ENCODE measurements at places on chromosomes 7 and 10.

DNA sequence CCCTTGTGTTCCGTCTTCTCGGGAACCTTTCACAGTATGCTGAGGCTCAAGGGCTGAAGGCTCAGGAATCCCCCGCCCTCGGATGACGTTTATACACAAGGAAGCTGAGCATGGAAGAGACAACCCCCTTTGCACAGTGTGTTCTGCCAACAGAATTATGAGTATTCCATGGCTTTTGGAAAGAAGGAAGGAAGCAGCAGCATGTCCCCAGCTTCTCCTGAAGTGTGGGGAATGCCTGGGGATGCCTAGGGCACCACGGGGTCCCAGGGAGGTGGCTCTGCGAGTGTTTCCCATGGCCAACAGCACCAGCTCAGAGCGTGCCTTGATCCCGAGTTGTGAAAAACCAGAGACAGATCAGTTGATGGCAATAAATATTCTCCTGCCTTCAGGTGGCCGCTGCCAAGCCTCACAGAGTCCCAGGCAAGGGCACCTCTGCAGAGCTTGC is 88.8 kb upstream of the DDC start:
- no peak for DNase-seq

- DNase-seq = no peak
Observed at GRCh38 chr10:121497513-121498470, 100.5 kb downstream of the FGFR2 start.

- no peak for DNase-seq
Observed at GRCh38 chr7:141484907-141485306, 66.3 kb upstream of the AGK start.

DNA sequence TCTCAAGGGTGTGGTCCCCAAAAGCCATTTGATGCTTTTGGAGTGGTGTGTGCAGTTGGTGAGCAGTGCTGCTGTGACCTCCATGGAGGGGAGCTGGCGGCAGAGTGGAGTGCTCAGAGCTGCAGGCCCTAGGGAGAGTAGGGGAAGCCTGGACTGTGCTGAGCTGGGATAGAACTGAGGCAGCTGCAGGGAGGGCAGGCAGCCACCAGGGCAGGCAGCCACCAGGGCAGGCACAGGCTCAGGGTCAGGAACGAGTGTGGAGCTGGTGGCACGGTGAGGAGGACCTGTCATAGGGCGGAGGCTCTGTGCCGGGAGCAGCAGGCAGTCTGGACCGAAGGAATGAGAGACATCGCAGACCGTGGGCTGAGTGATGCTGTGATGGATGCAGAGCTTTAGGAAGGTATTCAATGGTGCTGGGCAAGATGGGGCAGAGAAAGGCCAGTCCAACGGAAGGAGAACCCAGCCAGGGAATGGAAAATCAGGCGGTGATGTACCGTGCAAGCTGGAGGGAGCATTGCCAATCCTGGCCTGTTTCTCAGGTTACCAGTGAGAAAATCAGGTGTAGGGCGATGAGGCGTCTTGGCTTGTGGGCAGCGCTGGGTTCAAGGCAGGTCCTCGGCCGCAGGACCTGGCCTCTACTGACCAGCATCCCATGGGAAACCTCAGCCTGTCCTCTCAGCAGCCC is 152.6 kb downstream of the CAMK1D start:
- DNase-seq = no peak

DNA sequence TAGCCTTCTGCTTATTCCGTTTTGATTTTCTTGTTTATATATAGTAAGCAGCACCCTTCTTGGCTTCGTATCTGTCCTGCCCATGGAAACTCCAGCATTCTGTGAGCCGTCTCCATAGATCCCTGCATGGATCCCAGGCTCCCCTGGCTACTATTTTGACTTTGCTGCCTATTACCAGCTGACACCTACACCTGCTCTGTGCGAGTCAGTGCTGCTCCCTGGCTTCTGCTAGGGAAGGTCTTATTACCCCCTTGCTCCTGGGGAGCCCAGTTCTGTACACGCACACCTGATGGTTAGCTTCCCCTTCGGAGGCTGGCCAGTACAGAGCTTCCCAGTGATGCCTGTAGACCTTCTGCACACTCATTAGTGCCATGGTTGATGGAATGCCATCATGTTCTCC is 35.4 kb downstream of the NACAD start:
- DNase-seq = no peak

DNA sequence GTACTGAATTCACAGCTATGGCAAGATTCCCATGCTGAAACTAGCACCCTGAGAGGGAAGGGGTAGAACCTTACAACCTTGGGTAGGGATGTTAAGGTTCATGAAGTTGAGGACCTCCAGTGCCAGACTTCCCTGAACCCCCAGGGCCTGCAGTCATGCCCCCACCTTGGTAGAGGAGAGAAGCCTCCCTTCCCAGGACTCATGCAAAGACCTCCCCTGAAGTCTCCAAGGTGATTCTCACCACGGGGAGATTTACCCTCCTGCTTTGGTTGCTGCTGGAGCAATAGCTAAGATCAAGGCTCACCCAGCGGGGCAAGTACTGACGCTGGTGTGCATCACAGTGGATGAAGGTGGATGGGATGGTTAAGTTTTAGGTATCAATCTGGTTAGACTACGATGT is 49.1 kb upstream of the PFKP start:
- no peak for DNase-seq

- DNase-seq = no peak
Observed at GRCh38 chr7:28878481-28878880, 79.6 kb downstream of the TRIL start.

DNA sequence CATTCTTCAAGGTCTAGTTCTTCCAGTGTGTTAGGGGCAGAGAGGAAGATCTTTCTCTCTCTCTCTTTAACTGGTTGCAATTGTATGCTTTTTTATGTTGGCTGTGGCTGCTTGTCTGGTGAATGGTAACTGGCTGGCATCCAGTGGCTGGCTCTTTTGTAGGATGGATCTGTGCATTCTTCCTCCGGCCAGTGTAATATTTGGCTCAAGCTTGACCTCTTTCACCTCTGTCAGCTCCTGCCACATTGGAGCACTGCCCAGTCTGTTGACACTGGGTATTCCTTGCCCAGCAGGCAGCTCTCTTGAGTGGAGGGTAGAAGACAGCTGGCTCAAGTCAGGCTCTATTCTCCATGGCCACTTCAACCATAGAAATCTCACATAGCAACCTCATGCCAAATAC is 528.3 kb downstream of the PHTF2 start:
- DNase-seq = no peak

GRCh38 chr10:71525721-71526120 is 129.0 kb downstream of the CDH23 start:
- DNase-seq = no peak

GRCh38 chr10:88116481-88116880 is 253.1 kb downstream of the PTEN start:
- DNase-seq = no peak

GRCh38 chr7:128940494-128941322 is 3.0 kb downstream of the IRF5 start:
- no peak for DNase-seq

DNA sequence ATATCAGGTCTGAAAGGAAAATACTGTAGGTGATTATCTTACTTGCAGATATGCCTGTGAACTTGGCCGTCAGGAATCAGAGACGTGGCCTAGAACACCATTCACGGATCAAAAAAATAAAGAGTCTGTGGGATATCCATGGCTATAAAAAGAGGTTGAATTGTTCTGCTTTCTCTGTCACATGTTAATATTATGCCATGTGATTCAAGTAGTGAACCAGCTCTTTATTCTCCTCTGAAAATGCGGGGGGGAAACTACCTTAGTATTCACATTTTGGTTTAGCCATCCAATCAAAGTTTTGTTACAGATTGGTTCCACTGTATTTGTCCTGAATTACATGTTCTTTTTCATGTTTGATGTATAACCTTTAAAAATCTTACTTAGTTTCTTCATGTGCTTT is 120.5 kb downstream of the CCNY start:
- DNase-seq = no peak

DNA sequence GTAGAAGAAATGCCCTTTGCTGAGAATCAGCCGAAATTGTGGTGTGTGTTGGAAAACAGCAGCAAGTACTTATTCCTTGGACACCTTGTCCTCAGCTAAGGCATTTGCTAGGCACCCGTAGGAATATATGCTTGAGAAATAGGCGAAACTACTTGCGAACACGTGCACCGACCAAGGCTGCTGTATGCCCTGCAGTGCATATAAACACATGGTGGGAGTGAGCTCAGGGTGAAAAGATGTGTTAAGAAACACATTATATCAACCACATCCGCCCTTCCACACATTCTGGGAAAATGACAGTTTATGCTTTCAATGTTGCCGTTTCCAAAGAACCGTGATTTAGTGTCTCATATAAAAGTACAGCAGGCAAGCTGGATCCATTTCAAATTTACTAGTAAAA is 199.2 kb downstream of the JCAD start:
- no peak for DNase-seq

- DNase-seq = no peak
Observed at GRCh38 chr7:13047061-13047460, 359.6 kb downstream of the ARL4A start.

GRCh38 chr7:123352973-123353372 is 153.2 kb upstream of the SLC13A1 start:
- DNase-seq = no peak

GRCh38 chr7:100475549-100475948 is 3.5 kb downstream of the TSC22D4 start:
- no peak for DNase-seq

- DNase-seq = no peak
Observed at GRCh38 chr7:144628176-144628575, 207.7 kb downstream of the TPK1 start.

GRCh38 chr10:13593535-13593934 is 6.8 kb downstream of the PRPF18 start:
- DNase-seq = no peak

DNA sequence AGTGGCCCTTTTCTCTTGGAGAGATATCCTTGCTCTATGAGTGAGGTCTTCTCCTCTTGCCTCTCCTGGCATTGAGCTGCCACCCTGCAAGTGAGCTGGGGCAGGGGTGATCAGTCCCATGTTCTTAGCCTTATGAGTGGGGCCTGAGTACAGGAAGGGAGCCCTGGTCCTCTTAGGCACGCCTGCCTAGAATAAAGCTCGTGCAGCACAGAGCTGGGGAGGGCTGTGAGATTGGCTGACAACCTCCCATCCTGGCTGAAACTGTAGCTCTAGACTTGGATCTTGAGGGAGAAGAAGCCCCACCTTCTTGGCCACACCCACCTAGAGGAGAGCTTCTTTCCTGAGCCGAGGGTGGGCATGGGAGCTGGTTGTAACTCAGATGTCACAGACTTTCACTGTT is 305.0 kb upstream of the ZNF32 start:
- no peak for DNase-seq

GRCh38 chr7:88009651-88010050 is 75.6 kb downstream of the ADAM22 start:
- DNase-seq = no peak

DNA sequence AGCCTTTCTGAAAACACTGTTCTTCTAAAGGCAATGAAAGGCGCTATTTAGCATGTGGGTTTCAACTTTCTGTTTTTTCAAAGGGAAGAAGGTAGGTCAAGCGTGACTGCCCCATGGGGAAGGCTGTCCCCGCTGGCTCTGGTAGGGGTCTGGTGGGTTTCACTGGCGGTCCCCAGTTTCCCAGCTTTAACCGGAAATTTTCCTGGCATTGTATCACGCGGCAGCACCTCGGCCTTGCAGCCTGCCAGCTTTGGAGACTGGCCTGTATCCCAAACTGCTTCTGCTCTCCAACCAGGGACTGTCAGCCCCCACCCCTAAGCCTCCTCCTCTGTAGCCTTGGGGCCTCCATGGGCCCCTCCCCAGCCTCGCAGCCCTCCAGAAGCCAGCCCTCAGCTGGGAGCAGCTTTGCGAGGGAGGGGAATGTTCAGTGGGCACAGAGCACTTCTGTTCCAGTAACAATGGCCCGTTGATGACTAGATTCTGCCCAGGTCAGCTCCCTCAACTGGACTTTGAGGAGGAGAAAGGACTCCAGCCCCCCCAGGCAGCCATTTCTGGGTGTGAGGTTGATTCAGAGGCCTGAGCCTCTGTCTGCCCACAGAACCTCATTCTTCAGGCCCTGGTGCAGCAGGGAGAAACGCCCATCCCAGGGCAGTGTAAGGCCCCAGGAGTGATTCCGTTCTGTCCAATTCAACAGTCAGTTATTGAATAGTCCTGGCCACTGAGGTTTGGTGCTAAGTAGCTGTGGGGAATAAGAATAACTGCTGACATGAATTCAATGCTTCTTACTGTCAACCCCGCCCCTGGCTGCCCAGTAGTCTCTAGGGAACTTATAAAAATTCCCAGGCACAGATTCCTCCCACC is 17.1 kb downstream of the CHST3 start:
- DNase-seq = no peak

- no peak for DNase-seq
Observed at GRCh38 chr7:27863880-27864279, 123.9 kb downstream of the TAX1BP1 start.

DNA sequence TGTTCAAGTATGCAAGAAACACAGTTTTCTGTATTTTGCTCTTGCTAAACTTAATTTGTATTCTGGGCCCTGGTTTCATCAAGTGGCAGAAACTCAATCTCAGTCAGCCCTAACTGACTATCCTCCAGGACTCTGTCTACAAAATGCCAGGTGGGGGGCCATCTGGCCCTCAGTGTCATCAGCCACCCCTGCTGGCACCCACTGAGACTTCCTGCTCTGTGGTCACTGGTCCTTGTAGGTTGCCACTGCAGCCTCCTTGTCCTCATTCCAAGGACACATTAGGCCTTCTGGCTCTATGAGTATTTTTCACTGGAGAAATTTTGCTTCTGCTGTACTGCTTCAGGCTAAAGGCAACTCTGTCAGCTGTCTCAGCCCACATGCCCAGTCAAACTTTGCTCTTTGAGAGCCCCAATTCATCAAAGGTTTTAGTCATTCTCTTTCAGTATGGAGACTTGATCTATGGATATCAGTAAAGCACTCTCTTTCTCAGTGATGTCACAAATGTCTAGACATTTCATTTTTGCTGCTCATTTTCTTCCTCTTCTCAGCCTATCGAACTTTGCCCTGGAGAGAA is 163.6 kb downstream of the KCND2 start:
- DNase-seq = peak; percentile 58

Measured in cerebellar nuclear complex (tissue), 1 donor.